Renal cortical epithelial cell (primary cell): ENCODE measurements at places on chromosomes 1 and 21. TPM values are rescaled to one million over a fixed set of nuclear protein-coding genes. Genes with fewer than 3 reads are reported as not detected.

DNA sequence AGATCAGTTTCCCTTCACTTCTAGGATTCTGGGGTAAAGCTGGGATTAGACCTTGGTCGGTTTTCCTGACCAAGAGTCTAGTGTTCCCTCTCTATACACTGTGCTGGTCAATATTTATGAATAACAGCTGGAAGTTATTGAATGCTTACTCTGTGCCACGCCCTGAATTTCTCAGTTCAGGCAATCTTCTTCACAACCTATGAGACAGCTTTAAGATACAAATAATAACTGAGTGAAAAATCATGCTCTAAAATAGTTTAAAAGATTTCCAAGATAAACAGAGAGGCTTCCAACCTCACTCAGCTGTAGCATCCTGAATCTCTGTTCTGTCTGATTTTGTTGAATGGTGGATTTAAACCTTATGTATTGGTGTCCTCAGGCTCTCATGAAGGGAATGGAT, 72.2 kb downstream of the GNG12 start:
- DNase-seq = no peak

DNA sequence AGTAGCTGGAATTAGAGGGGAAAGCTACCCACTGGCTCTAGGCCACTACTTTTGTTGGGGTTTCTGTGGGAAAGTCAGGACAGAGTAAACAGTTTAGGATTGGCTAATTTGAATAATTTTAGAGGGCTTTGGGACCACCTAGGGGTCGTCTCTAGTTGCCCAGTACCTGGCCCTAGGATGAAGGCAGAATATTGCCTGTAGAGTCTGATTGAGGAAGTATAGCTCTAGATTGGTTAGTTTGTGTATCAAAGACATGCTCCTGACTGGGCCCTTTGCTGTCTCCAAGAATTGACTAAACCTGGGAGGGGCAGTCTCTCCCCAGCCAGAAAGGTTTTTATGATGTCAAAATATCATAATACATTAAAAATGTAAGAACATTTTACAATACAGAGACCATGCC, 142.0 kb downstream of the POU2F1 start:
- no peak for DNase-seq

GRCh38 chr21:42520628-42521253, 7.1 kb downstream of the SLC37A1 start:
- DNase-seq = no peak

DNA sequence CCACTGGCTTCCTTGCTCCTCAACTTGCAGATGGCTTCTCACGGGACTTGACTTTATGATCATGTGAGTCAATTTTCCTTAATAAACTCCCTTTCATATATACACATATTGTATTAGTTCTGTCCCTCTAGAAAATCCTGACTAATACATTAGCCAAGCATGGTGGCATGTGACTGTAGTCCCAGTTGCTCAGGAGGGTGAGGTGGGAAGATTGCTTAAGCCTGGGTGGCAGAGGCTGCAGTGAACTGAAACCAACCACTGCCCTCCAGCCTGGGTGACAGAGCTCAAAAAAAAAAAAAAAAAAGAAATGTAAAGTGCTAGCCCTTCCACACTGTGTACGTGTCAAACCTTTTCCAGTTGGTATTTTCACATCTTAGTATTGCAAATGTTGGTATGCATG, 857.0 kb downstream of the LTN1 start:
- DNase-seq = peak; percentile 74

- DNase-seq = no peak
Measured at GRCh38 chr1:25338986-25339385, 852 bp downstream of the TMEM50A start.

- no peak for DNase-seq
Measured at GRCh38 chr1:171717062-171717718, 24.7 kb downstream of the VAMP4 start.

DNA sequence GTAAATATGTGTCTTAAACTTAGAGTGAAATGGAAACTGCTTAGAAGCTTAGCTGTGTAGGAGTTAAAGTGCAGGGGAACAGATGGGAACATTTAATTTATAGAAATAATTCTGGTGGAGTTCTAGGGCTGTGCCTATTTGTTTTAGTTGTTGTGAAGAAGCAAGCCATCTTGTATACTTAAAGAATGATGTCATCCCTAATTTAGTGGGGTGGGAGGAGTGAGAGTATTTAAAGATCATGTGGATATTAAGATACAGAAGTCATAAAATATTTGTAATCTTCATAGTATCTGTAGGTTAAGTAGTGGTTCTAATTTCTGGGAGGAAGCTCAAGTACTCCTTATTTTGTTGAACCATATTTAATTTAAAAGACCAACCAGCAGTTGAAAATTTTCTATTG, 41.5 kb downstream of the BACH1 start:
- no peak for DNase-seq

DNA sequence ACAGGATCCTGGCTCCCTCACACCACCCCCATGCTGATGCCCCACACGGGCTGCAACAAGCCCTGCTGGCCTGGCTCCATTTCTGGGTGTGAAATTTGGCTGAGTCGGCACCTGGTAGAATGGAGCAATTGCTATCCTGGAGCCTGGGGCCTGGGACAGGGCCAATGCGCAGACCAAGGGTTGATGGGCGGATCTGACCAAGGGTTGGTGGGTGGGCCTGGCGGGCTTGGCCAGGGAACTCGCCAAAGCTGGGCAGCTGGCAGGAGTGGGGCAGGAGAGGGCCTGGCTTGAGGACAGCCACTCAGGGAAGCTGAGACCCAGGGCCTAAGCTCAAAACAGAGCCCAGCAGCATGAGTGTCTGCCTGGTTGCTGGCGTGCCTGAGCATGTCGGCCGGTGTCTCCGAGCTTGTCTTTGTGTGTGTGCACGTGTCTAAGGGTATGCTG, 70.9 kb upstream of the POU3F1 start:
- no peak for DNase-seq

DNA sequence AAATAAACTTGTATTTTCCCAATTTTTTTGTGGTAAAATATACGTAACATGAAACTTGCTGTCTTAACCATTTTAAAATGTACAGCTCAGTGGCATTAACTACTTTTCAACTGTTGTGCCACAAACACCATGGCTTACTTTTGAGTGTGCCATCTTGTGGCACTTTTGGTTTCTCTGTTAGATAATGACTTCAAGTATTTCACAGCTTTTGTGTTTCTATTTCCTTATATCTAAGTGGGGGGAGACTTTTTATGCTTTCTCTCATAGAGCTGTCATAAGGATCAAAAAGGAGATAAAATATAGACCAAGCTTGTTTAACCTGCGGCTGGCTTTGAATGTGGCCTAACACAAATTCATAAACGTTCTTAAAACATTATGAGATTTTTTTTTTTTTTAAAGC, 44.3 kb downstream of the CDC14A start:
- no peak for DNase-seq

- DNase-seq = no peak
Measured at GRCh38 chr21:35601211-35601610, 459.1 kb downstream of the SETD4 start.

GRCh38 chr1:31659889-31660288, 15.2 kb upstream of the PEF1 start:
- DNase-seq = no peak

DNA sequence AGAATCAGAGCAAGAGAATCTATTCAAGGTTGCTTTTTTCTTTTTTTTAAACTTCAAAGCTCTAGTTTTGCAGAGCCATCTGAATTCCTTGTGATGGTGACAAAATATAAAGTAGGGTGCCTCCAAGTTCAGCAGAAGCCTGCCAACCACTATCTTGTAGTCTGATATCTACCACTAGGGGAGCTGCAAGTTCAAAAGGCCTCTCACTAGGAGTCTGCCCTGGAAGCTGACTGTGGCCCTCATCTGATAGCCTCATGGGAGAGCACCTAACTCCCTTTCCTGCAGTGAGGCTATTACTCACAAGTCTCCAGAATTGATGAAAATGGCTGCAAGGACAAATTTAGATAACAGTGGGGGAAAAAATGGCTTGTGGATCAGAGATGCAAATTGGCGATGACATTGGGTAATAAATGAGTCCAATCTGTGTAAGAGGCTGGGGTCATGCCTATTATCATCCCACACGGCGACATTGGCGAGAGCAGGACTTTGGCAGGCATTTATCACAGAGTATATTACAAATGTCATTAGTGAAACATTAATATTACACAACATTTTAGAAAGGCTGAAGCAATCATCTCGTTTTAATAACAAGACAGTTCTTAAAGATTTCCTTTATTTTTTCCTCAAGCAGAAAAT, 10.7 kb upstream of the ZP4 start:
- DNase-seq = peak; percentile 39

GRCh38 chr1:116949213-116949985, 39.7 kb downstream of the PTGFRN start:
- no peak for DNase-seq

DNA sequence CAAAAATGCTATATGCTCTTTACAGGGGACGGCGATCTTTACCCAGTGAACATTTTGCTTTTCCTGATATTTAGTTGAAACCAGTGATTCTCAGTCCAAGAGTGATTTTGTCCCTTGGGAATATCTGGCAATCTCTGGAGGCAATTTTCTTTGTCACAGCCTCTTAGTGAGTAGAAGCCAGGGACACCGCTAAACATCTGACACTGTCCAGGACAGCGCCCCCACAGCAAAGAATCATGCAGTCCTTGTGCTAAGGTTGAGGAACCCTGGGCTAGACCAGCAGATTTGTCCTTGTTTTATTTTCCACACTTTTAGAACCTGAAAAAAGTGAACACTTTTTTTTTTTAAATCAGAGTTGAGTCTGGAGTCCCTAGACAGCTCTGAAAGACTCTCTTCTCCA, 13.1 kb downstream of the EVA1C start:
- no peak for DNase-seq

ASB17 gene
- total RNA-seq = not detected in 2 replicates

ZYG11B gene
- 26.4 and 43.8 TPM in 2 replicates for total RNA-seq

KIAA1614 gene
- 5.9 and 10.7 TPM in 2 replicates for total RNA-seq
